ENCODE measurements at places on chromosomes 13 and 19.

DNA sequence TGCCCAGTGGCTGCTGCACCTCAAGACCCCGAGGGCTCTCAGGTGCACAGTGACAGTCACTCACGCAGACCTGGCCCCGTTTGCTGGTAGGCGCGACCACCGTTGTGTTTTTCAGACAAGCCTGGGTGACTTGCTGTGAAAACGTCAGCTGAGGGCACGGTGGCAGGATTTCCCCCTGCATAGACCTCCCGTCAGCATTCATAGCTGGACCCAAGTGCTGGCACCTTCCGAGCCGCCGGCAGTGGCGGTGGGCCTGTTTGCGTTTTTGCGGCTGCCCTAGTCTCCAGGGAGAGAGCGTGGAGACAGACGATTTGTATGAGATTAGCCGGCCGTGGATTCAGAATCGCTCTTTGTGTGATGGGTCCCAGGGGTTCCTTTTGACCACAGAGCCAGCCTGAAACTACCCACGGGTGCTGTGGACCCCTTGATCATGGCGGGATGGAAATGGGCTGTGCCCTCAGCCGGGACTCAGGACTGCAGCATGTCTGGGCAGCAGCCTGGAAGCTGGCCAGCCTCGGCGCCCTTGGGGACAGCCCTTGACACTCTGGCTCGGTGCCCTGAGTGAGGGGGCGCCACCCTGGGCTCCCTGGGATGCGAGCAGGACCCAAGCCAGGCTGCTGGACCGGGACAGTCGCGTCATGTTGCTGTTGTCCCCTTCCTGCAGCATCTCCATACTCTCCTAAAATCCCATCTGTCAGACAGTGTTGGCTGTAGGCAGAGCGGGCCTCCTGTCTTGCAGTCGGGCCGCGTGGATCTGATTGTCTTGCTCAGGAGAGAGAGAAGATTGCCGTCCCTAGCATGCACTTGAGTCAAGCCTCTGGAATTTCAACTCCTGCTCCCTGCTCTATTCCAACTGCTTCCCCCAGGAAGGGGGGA is 8.6 kb downstream of the KDM4B start:
- DNase-seq: no peak

GRCh38 chr13:44012910-44013757 is 133.4 kb downstream of the LACC1 start:
- no peak for DNase-seq

DNA sequence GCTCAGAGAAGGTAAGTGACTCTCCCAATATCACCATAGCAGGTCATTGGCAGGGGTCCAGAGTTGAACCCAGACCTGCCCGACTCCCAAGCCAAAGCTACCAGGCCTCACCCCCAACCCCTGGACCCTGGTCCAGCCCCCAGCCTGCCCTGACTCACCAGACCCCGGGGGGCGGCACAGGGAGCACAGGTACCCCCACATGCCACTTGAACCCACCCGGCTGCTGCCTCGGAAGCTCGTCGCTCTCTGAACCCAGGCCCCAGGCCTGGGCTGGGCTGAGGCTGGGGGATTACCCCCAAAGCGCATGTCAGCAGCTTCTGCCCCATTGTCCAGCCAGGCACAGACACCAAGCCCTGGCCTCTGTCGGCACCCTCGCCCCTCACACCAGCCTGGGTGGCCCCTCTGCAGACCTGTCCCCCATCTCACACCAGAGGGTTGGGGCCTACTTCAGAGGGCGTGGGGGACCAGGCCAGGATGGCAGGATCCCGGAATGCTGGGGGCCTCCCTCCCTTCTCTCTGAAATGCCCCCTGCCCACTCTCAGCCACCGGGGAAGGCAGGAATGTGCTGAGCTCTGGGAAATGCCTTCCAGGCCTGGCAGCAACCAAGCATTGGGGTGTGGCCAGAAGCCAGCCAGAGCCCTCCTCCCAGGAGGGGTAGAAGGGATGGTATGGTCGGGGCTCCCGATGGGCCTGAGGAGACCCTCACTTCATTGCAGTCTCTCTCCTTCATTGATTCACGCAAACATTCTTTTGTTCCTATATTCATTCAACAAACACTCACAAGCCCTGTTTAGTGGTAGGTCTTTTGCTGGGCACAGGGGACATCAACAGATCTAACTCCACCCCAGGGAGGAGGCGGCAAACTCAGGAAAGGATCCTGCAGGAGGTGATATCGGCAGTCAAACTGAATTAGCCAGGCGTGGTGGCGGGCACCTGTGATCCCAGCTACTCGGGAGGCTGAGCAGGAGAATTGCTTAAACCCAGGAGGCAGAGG is 1.7 kb upstream of the PRX start:
- DNase-seq: no peak

DNA sequence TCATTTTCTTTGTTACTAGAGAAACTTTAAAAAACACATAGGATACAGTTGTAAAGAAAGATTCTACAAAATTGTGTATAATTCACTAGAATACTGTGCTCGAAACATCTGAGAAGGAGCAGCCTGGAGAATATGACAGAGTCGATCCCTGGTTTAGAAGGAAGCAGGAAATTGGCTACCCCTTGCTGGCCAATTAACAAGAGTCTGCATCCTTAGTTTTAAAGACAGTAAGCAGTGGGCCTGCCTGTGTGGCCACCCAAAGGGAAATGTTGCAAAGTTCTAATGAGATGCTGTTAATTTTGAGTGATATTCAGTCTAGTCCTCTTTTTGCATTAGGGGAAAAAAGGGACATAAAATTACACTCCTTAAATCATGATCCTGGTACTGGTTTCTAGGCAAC is 988.6 kb downstream of the PCDH17 start:
- no peak for DNase-seq

DNA sequence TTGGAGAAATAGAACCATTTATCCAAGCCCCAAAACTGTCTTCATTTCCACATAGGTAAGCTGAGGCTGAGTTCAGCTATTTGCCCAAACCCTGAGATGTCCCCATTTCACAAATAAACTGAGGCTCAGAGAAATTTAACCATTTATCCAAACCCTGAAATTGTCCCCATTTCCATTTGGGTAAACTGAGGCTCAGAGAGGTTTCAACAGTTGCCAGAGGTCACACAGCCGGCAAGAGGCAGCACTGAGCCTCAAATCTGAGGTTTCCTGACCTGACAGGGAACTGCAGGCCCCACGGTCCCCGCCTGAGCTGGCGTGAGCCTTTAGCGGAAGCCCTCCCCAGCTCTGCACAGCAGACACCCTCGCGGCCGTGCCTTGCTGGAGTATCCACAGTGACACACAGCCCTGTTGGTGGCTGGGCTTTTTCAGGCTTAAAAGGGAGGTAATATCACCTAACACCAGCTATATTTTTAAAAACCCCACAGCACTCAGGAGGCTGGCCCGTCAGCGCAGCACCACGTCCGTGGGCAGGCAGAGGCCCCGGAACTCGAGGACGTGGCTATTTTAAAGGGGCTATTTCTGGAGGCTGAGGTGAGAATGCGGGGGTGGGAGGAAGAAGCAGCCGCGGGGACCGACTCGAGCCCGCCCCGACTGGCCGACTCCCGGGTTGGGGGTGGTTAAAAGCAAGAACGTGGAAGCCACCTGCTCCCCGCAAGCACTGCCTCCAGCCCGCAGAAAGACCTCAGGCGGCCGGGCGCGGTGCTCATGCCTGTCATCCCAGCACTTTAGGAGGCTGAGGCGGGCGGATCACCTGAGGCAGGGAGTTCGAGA is 18.5 kb downstream of the PTPRS start:
- no peak for DNase-seq

- DNase-seq: no peak
Measured at GRCh38 chr13:76913898-76914297, 27.7 kb upstream of the KCTD12 start.

DNA sequence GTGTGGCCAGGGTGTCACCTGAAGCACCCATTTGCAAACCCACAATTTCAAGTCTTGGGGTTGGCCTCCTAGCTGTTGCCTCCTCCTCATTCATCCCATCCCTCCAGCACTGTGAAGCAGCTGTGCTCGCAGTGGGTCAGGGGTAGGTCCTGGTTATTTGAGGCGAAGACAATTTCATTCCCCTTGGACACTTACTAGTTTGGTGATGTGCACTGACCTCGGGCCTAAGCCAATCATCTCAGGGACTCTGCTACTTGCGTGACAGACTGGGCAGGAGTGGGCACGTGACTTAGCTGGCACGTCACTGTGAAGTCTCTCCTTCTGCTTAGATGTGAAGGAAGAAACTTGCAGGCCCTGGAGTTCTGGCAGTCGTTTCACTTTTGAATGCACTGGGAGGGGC is 3.5 kb upstream of the ATP11A start:
- DNase-seq: peak; percentile 36

GRCh38 chr13:32211813-32212212 is 103.3 kb downstream of the ZAR1L start:
- DNase-seq: no peak

- no peak for DNase-seq
Measured at GRCh38 chr13:32036757-32037156, 5.2 kb downstream of the FRY start.

- DNase-seq: no peak
Measured at GRCh38 chr13:78884571-78884970, 225.6 kb upstream of the OBI1 start.

DNA sequence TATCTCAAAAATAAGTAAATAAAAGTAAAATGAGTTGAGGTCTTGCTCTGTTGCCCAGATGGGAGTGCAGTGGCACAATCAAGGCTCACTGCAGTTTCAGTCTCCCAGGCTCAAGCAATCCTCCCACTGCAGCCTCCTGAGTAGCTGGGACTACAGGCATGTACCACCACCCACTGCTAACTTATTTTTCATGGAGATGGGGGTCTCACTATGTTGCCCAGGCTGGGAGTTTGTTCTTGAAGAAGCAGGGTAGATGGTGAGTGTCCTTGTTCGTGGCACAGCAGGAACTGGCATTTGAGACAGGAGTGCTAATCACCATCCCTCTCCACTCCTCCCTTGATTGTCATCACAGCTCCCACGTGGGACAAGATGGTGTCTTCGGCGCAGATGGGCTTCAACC is 3.5 kb downstream of the NLRP2 start:
- DNase-seq: no peak

DNA sequence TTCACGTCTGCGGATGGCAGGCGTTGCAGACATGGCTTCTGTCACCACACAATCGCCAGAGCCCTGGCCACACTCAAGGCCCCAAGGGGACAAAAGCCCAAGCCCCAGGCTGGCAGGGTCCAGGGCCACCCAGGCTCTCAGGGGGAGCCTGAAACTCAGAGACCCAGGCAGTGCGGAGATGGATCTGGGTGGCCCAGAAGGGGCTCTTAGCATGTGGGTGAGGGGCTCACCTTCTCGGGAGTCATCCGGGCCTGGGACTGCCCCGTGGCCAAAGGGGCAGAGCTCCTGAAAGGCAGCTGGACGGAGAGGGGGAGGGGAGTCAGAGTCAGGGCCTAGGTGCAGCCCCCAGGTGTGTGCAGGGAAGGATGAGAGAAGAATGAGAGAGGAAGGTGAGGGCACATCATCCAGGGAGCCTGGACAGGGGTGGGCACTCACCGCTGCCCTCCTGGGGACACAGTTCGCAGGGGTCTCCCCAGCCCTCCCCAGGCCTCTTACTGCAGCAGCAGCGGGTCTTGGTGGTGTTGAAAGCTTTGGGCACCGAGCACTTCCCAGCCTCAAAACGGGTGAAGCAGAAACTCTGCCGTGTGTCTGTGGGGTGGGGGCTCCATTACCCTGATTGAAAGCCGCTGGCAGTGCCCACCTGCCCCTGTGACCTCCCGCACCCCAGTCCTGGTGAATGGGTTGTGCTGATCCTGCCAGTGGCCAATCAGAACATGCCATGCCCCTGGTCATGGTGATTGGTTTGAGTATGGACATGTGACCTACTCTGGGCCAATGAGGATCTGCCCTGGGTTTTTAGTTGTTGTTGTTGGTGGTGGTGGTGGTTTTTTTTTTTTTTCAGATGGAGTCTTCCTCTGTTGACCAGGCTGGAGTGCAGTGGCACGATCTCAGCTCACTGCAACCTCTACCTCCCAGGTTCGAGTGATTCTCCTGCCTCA is 37.4 kb downstream of the CCL25 start:
- no peak for DNase-seq

GRCh38 chr13:94595001-94595949 is 677 bp downstream of the TGDS start:
- DNase-seq: no peak

- DNase-seq: no peak
Measured at GRCh38 chr19:800360-801029, 3.2 kb downstream of the PTBP1 start.

- no peak for DNase-seq
Measured at GRCh38 chr19:49832556-49832955, 14.5 kb downstream of the MED25 start.

GRCh38 chr19:1256646-1257474 is 8.5 kb downstream of the MIDN start:
- DNase-seq: no peak

- no peak for DNase-seq
Measured at GRCh38 chr19:46746281-46747057, at the start of gene STRN4. TSS of gene STRN4 (minus strand) at chr19:46746450. CDS start at chr19:46746430, 20 bp downstream.

- no peak for DNase-seq
Measured at GRCh38 chr19:50505856-50506611, 5.0 kb downstream of the JOSD2 start.

- no peak for DNase-seq
Measured at GRCh38 chr13:48680756-48681392, 27.1 kb downstream of the CYSLTR2 start.

- DNase-seq: peak; percentile 8
Measured at GRCh38 chr13:25218019-25218418, 45.9 kb upstream of the AMER2 start.

- DNase-seq: no peak
Measured at GRCh38 chr19:18699403-18700054, 16.0 kb downstream of the CRTC1 start.
